ENCODE measurements at places on chromosomes 3 and 15.

DNA sequence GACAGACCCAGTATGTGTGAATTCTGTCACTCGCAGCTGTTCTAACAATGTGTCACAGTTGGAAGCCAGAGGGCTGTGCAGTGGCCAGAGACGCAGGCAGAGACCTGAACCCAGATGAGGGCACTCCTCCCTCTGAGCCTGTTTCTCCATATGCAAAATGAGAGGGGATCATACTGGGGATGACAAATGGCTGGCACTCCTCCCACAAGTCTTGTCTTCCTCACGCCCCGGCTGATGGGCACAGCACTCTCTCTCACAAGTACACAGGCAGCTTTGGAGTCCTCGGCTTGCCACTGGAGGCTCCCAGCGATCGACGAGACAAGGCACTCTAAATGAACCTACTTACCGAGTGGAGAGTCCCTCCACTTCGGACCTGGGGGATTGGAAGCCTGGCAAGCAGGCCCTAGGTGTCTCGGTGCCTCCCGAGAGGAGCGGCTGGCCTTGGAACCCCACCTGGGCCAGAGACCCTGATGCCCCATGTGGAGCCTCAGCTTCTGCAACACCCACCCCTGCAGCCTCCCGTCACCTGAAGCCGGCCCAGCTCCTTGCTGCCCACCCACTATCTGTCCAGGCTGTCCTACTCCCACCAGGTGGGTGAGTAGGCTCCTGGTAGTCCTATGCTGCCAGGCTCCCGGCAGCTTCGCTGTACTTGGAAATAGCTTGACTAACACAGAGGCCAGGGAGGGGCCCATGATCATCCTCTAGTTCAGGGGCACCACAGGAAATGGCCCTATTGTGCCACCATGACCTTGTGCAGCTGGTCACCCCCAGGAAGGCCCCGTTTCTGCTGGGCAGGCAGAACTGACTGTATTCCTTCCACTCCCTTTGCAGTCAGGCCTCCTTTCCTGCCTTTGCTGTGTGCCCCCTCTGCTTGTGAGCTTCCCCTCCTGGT is 65.0 kb upstream of the IQSEC1 start:
- no peak for DNase-seq

DNA sequence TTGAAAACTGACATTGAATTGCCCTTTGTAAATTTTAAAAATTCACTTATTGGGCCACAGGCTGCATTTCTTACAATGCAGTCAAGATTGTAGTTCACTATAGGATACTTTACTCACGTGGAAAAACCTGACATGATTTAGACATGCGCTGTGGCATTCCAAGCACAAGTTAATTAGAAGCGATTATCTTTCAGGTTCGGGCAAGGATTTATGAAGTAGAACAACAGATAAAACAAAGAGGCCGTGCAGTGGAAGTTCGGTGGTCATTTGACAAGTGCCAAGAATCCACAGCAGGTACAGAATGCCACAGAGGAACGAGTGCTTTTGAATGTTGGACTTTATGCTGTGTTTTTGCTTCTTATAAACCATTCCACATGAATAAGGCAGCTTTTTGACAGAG is 37.8 kb downstream of the GPR171 start:
- DNase-seq, result no peak

DNA sequence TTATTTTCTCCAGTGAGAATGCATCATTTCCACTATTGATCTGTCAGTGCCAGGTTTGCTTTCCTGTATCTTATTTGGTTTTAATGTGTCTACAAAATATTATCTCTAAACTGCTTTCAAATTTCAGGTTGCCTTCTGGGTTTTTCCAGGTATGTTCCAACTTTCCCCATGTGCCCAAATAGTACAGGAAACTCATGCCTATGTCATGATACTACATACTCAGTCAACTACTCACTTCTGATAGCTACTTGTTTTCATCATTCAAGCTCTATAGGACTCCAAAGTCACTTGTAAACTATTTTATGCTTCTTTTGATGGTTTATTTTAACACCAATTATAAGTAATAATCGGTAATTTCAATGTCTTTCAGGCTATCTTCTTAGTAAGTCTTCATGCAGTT is 134.8 kb upstream of the TTC14 start:
- DNase-seq, result no peak

GRCh38 chr3:13148561-13149329 is 75.5 kb upstream of the IQSEC1 start:
- DNase-seq, result no peak

DNA sequence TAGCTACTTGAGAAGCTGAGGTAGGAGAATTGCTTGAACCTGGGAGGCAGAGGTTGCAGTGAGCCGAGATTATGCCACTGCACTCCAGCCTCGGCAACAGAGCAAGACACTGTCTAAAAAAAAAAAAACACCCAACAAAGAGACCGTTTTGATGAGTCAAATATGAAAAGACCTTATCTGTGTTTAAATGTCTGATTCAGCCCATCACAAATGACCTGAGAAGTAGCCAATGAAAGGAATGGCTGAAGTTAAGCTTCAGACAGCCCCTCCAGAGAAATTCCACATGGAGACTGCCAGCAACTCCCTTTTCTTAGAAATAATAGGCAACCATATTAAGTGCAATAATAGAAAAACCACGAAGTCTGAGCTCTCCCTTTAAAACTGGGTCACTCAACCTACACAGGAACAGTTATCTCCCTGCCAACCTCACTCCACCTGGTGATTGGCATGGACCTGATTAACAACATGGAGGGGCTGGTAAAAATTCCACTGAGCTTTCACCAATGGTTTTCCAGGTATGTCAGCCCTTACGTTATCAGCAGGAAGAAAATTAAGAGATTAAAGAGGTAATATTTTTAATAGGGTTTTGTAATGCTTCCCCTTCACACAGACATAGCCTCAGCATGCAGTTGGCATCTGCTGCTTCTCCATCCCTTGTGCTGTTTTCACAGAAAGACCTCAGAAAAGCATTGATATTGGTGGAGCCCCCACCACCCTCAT is 238.1 kb upstream of the STT3B start:
- DNase-seq, result no peak

- DNase-seq, result no peak
Observed at GRCh38 chr15:83739629-83740028, 85.7 kb downstream of the ADAMTSL3 start.

GRCh38 chr15:89399238-89400115 is 64.9 kb upstream of the POLG start:
- DNase-seq, result no peak

GRCh38 chr3:135706758-135707375 is 258.7 kb upstream of the PPP2R3A start:
- no peak for DNase-seq
